Testis (tissue), 5 donors: ENCODE measurements at places on chromosomes 4 and X. TPM values are rescaled to one million over a fixed set of nuclear protein-coding genes. Genes with fewer than 3 reads are reported as not detected.

The TMPRSS11B gene
- total RNA-seq: not detected

The REELD1 gene
- total RNA-seq: 1.3 TPM

The RIBC1 gene
- total RNA-seq: 41.6 TPM

The PIR gene
- total RNA-seq: 10.3 TPM

The ARR3 gene
- not detected for total RNA-seq

The GAGE12J gene
- not detected for total RNA-seq

The MAGEA2B gene
- 2.1 TPM for total RNA-seq

The HHIP gene
- total RNA-seq: 5.3 TPM

The SMIM10L2A gene
- total RNA-seq: 28.0 TPM

The GPM6B gene
- total RNA-seq: 5.4 TPM

The FMR1NB gene
- 70.7 TPM for total RNA-seq

The FRMD7 gene
- not detected for total RNA-seq

The PABPC1L2A gene
- total RNA-seq: 1.5 TPM

The CD38 gene
- total RNA-seq: 1.0 TPM

- no peak for DNase-seq
Measured at GRCh38 chr4:37607018-37607417, 79.2 kb downstream of the RELL1 start.

DNA sequence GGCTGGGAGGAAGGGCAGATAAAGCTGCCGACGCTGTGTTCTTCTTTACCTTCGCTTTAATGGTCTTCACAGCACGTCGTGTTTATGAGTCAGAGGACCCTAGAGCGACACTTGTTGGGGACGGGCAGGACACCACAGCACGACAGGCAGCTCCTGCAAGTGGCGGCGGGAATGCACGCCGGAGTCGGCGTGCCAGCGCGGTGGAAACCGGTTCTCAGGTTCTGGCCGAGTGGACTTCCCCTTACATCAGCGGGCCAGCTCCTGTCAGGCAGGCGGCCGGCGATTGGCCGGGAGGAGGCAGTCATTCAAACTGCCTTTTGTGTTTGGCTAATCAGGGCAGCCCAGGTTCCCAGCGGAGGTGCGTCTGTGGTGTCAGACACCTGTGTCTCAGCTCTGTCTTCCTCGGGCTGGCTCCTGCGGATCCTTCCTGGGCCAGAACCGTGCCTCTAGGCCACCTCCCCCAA is 150.9 kb downstream of the SHROOM3 start:
- DNase-seq: peak; percentile 73

DNA sequence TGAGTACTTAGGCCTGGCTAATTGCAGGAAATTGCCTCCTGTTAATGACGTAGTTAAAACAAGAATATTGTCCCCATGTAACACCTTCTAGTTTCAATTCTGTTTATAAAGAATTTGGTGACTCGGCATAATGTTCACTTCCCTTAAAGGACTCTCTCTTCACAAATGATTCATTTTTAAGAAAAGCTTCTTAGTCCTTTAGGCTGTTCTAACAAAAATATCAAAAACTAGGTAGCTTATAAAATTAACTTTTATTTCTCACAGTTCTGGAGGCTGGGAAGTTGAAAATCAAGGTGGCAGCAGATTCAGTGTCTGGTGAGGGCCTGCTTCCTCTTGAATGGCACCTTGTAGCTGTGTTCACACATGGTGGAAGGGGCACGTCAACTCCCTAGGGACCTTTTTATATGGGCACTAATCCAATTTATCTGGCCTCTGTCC is 23.8 kb downstream of the COL25A1 start:
- no peak for DNase-seq

DNA sequence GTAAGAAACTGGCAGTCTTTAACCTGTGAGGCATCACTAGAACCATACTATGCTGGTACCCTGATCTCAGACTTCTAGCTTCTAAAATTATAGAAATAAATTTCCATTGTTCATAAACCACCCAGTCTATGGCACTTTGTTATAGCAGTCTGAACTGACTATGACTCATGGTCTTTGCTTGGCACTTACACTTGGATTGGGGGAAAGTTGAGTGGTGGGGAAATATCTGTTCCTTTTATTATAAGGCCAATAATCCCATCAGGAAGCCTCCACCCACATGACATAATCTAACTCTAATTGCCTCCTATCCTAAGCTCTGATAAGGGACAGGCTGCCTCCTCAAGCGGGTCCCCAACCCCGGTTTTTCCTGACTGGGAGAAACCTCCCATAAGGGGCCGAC is 61.4 kb upstream of the PACRGL start:
- no peak for DNase-seq

DNA sequence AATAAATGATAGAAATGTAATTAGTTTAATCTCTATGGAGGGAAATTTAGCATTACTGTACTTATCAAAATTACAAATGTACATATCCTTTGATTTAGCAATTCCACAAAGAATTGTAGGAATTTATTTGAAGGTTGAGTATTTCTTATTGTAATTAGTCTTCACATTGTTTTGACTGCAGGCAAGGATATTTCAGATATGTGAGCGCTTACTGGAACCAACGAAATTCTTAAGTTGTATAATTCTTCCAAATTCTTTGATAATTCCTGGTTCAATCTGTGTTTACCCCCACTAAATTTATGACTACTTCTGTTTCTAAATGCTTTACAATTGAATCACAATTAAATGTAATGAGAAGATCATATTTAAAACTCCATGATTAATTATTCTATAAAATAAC is 26.9 kb upstream of the WWC2 start:
- DNase-seq: no peak

DNA sequence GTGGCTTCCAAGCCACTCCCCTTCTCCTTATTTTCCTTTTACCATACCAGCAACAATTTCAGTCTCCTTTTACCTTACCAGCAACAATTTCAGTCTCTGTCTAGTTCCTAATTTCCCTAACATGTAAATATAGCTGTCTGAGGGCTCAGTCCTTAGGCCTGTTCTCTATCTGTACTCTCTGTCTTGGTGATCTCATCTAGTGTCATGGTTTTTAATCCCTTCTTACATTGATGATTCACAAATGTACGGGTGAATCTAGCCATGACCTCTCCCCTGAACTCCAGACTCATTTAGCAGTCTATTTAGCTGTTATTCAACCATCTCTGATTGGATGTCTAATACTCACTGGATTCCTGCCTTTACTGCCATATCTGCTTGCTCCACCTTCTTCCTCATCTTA is 7.2 kb downstream of the IL15 start:
- DNase-seq: no peak

GRCh38 chrX:9627922-9628321 is 137.7 kb downstream of the GPR143 start:
- DNase-seq: no peak

DNA sequence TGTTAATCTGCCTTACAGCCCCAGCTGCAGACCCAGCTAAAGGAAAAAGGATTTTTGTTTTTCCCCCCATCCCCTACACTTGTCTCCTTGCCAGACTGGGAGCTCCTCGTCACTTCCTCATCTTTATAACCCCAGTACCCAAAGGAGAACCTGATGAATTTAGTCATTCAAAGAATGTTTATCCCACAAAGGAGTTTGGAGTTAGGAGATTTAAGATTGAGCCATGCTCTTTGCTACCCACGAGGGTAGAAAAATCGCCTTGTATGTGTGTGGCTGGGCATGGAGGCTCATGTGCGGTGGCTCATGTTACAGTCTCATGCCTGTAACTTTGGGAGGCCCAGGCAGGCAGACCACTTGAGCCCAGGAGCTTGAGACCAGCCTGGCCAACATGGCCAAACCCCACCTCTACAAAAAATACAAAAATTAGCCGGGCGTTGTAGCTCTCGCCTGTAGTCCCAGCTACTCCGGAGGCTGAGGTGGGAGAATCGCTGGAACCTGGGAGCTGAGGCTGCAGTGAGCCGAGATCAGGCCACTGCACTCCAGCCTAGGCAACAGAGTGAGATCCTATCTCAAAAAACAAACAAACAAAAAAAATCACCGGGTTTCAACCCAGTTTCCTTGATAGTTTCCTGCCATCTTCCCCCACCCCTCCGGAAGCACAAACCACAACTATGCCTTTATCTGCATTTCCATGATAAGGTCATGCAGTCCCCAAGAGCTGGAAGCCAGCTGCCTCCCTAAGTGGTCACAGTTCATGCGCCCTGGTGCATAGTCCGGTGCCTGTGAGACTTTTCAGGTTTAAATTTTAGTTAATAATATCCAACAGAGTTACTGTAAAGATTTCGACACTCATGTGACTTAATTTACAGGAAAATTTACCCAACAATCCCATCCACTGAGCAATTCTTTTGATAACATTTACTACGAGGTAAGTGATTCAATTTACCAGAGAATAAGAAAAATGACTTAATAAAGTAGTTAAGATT is 1.5 kb downstream of the CFAP97 start:
- no peak for DNase-seq

- DNase-seq: no peak
Measured at GRCh38 chrX:131801066-131801465, 222.0 kb upstream of the STK26 start.

- no peak for DNase-seq
Measured at GRCh38 chrX:120299928-120300327, 11.3 kb downstream of the TMEM255A start.

GRCh38 chrX:30141966-30142365 is 73.4 kb upstream of the MAGEB2 start:
- DNase-seq: peak; percentile 25

DNA sequence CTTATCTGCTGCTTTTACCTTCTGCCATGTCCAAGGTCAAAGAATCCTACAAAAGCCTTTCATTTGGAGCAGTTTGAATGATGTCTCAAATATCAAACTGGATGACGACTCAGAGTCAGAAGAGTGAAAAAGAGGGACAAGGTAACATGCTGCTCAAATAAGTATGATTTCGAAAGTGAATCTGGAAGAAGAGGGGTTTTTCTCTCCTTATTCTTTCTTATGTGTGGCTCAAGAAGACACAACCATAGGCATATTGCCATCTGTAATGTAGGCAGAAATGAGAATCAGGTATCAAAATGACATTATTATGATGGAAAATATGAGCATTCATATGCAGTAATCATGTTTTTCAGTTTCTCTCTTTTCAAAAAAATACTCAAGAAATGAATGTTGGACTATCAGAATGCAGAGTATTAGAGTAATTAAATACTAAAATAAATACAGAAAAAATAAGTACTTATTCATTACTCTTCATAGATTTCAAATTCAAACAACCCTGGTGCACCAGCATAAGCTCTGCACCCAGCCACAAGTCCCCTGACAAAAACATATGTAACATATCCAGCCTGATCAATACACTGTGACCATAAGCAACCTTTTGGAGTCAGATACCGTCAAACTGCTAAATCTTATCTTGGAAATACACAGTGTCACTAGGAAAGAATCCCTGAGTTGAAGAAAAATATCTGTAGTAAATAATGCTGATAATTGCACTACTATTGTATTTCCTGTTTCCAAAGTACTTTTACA is 468.6 kb downstream of the INPP4B start:
- no peak for DNase-seq

- DNase-seq: no peak
Measured at GRCh38 chr4:85005865-85006377, 39.4 kb upstream of the WDFY3 start.

DNA sequence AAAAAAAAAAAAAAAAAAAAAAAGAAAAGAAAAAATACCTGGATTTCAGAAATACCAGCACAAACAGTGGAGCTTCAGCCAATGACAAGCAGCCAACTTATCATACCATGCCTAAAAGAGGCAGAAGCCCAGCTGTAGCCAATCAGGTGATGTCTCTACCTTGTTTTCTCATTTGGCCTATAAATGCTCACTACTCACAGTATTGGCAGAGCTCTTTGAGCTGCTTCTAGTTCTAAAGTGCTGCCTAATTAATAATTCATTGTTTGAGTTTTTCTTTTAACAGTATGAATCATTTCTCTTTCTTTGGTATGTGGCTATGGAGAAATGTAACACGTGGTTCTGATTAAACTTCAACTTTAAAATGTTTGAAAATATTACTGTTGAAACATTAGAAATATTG is 188.8 kb upstream of the TECRL start:
- no peak for DNase-seq

GRCh38 chr4:26984896-26985295 is 124.3 kb downstream of the STIM2 start:
- no peak for DNase-seq

DNA sequence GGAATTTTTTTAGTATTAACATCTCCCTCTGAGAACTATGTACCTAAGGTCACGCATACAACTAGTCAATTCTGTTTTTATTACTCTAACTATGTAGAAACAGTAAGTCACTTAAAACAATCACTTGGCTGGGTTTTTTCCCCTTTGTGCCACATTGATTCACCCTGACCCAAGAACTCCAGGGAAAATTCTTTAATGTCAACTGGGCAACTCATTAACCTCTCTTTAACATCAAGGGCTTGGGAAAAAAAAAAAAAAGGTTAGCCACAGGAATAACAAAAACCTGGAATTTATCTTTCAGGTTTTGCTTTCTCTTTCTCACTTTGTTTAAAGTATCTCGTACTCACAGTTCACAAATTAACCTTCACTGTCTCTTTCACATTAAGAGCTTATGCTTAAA is 8.1 kb downstream of the RPL9 start:
- no peak for DNase-seq

DNA sequence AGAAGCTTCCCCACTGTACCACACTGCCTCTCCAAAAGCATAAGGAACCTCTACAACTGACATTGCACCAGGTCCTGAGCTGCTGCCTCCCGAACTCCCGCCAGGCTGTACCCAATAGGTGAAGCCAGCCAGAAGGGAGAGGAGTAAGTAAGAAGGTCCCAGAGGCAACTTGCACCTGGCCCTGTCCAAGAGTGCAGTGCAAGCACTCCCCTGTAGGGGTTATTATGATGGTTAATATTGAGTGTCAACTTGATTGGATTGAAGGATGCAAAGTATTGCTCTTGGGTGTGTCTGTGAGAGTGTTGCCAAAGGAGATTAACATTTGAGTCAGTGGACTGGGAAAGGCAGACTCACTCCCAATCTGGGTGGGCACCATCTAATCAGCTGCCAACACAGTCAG is 879.3 kb upstream of the SLIT2 start:
- DNase-seq: no peak

GRCh38 chr4:171622729-171623128 is 190.5 kb upstream of the GALNTL6 start:
- DNase-seq: no peak

DNA sequence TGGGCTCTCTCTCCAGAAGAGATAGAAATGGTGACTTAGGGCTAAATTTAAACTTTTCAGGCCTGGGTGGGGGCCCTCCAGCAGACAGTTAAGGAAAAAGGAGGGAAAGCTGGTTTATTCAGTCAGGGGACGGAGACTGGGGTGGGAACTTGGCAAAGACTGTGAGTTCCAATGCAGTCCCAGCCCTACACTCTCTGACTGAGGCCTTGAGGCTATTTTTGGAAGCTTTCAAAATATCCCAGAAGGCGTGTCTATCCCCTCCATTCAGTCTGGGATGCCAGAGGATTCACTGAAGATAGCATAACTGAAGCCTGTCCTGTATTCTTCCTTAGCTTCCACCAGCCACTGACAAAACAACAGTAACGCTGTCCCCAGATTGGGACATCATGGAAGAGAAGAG is 32.1 kb upstream of the MSN start:
- DNase-seq: peak; percentile 37

GRCh38 chrX:54950730-54951375 is 30.2 kb downstream of the TRO start:
- DNase-seq: no peak
